Glutamatergic neuron (in vitro differentiated cells): ENCODE measurements at places on chromosomes 6 and 20.

GRCh38 chr6:68776354-68776753 is 141.3 kb downstream of the ADGRB3 start:
- no peak overlapping the region for H3K27ac ChIP-seq
- no peak for DNase-seq
- no peak overlapping the region for H3K4me3 ChIP-seq
- H3K27me3 ChIP-seq, result peaks cover 2% of the 10 kb centered on the region
- H3K4me1 ChIP-seq, result peaks cover 14% of the 10 kb centered on the region

DNA sequence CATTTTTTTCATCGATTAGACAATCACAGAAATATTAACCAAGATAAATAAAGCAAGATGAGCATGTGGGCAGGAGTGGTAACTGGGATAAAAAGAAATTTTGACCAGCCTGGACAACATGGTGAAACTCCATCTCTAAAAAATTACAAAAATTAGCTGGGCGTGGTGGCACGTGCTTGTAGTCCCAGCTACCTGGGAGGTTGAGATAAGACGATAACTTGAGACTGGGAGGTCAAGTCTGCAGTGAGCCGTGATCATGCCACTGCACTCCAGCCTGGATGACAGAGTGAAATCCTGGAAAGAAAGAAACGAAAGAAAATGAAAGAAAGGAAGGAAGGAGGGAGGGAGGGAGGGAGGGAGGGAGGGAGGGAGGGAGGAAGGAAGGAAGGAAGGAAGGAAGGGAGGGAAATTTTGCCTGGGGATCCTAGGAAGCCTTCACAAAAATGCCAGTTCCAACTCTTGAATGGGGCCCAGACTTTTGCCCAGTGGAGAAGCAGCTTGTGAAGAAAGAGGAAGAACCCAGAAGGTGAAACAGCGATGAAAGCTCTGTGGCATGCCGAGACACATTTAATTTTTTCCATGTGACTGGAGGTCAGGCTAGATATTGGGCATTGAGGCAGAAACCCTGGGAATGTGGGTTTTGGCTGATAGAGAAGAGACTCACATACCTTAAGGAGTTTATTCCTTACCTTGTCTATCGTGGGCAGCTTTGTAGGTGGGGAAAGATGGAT is 20.3 kb downstream of the CCDC170 start:
- DNase-seq, result no peak
- no peaks in the 10 kb centered on the region for H3K27me3 ChIP-seq
- H3K36me3 ChIP-seq, result peaks cover 5% of the 10 kb centered on the region
- no peak overlapping the region for H3K27ac ChIP-seq
- H3K4me1 ChIP-seq, result no peaks in the 10 kb centered on the region

- H3K4me1 ChIP-seq, result no peaks in the 10 kb centered on the region
- H3K36me3 ChIP-seq, result no peaks in the 10 kb centered on the region
- DNase-seq, result no peak
- H3K4me3 ChIP-seq, result no peak overlapping the region
- no peaks in the 10 kb centered on the region for H3K27me3 ChIP-seq
- H3K27ac ChIP-seq, result no peak overlapping the region
Observed at GRCh38 chr6:75458895-75459294, 34.7 kb downstream of the FILIP1 start.

- peaks cover 5% of the 10 kb centered on the region for H3K4me1 ChIP-seq
- H3K27ac ChIP-seq, result no peak overlapping the region
- DNase-seq, result no peak
- H3K27me3 ChIP-seq, result no peaks in the 10 kb centered on the region
- no peak overlapping the region for H3K4me3 ChIP-seq
Observed at GRCh38 chr20:4848041-4848440, 126.3 kb downstream of the PRND start.
